ENCODE measurements at places on chromosomes 5 and 9.

DNA sequence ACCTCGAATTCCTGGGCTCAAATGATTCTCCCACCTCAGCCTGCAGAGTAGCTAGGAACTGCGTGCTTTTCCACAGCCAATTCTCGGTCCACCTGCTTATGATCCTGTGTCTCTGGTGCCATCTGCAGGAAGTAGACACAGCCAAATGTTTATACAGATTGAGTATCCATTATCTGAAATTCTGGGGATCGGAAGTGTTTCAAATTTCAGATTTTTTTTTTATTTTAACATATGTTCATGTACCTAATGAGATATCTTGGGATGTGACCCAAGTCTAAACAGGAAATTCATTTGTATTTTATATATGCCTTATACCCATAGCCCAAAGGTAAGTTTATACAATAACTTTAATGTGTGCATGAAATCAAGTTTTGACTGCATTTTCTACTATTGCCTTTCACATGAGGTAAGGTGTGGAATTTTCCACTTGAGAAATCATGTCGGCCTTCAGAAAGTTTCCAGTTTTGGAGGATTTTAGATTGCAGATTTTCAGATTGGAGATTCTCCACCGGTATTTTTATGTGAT is 89.5 kb downstream of the ESM1 start:
- DNase-seq = peak; percentile 26

DNA sequence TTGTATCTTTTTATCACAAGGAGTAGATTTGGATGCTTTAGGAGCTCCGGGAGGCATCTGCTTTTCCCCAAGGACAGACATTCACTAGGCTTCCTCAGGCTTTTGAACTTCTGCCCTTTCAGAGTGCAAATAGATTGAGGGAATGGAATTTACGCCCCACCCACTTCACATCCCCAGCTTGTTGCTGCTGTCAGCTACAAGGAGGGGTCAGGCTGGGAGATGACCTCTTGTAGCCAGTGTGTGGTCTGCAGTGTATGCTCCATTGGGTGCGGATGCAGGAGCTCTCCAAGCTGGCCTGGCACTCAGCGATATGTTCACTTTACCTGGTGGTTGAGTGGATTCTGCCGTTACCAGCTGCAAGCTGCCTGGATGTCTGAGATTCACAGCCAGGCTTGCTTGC is 6.4 kb downstream of the TNFSF15 start:
- DNase-seq = no peak

DNA sequence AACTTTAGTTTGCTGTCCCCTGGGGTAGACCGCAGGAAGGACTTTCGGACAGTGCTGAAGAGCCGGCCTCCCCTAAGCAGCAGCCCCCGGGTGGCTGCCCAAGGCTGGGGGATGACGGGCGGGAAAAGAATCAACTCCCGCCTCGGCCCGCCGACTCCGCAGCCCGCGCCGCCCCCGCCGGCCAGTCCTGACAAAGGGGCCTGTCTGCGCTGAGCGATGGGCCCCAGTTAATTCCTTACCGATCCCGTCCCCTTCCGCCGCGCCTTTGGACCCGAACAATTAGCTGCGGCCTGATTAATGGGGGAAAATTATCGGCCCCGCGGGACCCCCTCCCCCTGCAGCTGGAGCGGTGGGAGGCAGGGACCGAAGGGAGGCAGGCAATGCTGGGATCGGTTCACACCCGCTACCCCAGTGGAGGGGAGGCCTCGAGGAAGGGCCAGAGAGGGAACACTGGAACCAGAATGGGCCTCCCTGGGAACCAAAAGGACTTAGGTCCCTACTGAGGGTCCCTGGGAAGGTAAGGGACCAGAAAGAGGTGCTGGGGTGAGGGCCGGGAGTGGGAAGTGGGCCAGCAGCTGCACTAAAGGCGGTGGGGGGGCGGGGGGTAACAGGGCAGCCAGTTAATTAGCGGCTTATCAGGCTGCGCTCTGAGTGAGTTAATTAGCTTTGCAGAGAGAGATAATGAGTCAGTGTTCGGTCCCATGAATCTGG is 4.2 kb downstream of the ARID3C start:
- no peak for DNase-seq

GRCh38 chr9:97761056-97761598 is 64.0 kb upstream of the XPA start:
- DNase-seq = no peak

DNA sequence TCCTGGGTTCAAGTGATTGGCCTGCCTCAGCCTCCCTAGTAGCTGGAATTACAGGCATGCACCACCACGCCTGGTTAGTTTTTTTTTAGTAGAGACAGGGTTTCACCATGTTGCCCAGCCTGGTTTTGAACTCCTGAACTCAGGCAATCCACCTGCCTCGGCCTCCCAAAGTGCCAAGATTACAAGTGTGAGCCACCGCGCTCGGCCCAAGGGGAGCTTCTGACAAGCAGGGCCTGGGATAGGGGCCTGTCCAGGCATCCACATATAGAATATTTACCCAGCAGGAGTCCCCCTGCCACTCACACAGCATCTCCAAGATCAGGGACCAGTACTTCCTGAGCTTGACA is 10.1 kb downstream of the IRF1 start:
- DNase-seq = no peak

DNA sequence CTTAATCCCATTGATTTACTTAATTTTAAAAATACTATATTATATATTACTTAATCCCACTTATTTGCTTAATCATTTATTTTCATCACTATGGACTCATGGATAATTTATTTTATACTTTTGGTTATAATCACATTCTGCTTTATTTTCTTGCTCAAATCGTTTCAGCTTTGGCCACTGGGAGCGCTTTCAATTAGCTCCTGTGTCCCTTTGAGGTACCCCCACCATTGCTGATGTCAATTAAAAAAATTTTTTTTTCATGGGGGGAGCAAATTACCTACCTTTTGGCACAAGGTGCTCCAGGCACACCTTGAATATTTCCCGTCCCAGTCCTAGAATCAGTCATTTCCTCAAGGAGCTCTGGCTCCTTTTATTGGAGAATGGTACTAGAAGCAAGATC is 1.4 kb upstream of the TRIO start:
- DNase-seq = no peak

DNA sequence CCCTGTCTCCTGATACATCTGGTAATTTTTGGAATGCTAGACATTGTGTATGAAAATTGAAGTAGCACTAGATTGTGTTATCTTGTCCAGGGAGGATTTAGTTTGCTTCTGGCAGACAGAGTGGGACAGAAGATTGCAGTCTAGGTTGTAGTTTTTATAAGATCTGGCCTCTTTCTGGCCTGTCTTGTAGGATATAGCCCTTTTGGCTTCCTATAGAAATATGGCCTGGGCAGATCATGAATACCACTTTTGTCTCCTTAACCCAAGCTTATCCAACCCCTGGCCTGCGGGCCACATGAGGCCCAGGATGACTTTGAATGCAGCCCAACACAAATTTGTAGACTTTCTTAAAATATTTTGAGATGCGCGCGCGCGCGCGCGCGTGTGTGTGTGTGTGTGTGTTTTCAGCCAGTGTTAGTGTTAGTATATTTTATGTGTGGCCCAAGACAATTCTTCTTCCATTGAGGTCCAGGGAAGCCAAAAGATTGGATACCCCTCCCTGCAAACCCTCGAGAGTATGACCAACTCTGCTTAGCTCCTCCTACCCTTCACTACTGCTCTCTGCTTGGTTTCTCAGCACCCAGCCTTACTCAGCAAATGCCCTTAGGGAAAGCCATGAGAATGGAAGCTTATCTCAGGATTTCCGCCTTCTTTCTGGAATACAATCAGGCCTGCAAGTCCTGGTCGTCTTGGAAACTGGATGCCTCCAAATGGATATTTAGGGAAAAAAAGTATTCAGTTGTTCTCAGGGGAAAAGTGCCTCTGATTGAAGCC is 26.5 kb downstream of the ANKRD33B start:
- DNase-seq = no peak

- DNase-seq = no peak
These were observed 121.1 kb upstream of the GNA14 start for GRCh38 chr9:77769246-77769645.

DNA sequence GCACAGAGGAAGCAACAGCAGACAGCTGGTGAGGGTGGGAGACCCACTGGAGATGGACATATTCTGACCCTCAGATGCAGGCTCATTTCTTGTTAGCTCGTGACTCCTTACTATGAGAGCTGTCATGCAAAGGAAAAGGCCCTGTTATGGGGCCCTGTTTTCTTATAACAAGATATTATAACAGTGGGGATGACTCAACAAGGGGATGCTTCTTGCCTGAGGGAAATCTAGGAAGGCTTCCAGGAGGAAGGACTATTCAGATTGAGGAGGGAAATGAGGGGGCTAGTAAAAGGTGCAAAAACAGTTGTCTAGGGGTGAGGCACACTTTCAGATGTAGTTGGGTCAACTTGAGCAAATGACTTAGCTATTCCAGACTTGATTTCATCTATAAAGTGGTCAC is 83.0 kb downstream of the DAB2IP start:
- no peak for DNase-seq

Data from NCI-H345 (cell line).